ENCODE measurements at places on chromosomes 11 and 22.

DNA sequence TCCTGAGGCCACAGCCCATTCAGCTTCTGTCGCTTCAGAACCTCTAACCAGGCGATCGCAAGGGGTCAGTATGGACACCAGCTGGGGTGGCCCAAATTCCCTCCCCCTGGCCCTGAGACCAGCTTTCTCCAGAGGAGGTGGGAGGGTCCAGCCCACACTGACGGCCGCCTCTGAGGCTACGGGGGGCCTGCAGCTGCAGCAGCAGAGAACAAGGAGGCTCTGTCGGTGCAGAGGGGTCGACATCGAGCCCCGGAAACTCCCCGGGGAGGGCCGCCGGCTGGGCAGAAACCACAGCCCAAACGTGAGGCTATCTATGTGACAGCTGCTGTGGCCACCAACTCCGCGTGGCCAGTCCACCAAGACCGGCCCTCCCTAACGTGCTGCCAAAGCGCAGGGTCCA, 40.8 kb downstream of the ELFN2 start:
- no peak for DNase-seq

DNA sequence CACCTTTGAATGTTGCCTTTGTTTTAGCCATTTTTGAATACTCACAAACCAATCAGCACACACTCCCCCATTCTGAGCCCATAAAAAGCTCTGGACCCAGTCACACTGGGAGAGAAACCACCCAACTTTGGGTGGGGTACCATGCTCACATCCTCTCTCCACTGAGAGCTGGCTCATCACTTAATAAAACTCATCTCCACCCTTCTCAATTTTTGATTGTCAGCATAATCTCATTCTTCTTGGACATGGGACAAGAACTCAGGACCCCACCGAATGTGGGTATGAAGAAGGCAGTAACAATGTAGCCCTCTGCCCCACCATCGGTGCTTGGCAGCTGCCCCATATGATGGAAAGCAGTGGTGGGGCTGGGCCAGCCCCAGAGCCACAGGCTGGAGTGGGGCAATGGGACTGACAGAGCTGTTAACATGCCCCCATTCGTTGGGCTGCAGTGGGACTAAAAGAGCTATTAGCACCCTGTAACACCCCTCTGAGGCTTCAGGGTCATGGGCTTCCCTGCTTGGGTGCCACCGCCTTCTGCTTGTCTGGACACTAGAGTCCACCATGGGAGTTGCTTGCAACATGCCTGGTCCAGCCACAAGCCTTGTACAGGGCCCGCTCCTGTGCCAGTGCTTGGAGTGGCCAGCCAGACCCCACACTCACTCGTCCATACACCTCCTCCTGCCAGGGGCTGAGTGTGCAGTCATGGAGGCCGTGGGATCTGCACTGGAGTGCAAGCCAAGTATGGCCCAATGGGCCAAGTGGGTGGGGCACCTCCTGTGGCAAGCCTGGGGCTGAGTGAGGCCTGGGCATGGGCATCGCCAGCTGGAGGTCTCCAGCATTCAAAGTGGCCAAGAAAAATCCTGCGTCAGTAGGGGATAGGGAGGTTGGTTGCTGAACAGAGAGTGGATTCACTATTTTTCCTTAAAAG, 471.1 kb downstream of the TBC1D22A start:
- no peak for DNase-seq

GRCh38 chr11:2788168-2789071, 88.6 kb upstream of the KCNQ1OT1 start:
- no peak for DNase-seq

GRCh38 chr22:20955548-20955947, 11.5 kb upstream of the AIFM3 start:
- DNase-seq, result no peak

GRCh38 chr22:30420347-30421125, 5.0 kb upstream of the MTFP1 start:
- peak; percentile 64 for DNase-seq

DNA sequence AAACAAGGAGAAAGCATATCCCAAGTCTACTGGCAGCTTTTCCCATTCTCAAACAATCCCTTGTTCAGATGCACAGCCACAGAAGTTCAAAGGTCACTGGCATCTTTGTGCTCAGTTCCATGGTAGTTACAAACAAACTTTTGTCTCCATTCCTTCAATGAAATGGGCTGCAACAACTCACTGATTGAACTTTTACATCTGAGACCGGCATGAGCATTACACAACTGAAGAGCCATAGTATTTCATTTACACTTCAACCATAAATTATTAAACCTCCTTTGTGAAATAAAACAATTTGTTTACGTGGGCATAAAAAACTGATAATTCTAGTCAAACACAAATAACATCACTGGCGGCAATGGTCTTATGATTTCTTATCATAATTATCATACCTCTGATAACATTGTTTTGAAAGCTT, 67.8 kb upstream of the ARHGAP32 start:
- no peak for DNase-seq

GRCh38 chr11:47127213-47127612, 49.5 kb downstream of the ARFGAP2 start:
- no peak for DNase-seq

GRCh38 chr11:47987310-47987709, 7.0 kb downstream of the PTPRJ start:
- DNase-seq, result peak; percentile 74

DNA sequence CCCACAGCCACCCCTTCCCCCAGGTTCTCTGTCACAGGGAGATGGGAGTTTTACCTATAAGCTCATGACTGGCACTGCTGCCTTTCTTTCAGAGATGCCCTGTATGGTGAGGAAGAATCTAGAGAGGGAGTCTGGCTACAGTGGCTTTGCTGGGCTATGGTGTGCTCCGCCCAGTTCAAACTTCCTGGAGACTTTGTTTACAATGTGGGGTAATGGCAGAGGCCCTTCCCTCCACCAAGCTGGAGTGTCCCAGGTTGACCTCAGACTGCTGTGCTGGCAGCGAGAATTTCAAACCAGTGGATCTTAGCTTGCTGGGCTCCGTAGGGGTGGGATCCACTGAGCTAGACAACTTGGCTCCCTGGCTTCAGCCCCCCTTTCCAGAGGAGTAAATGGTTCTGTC, 143.5 kb downstream of the MSANTD4 start:
- DNase-seq, result no peak

DNA sequence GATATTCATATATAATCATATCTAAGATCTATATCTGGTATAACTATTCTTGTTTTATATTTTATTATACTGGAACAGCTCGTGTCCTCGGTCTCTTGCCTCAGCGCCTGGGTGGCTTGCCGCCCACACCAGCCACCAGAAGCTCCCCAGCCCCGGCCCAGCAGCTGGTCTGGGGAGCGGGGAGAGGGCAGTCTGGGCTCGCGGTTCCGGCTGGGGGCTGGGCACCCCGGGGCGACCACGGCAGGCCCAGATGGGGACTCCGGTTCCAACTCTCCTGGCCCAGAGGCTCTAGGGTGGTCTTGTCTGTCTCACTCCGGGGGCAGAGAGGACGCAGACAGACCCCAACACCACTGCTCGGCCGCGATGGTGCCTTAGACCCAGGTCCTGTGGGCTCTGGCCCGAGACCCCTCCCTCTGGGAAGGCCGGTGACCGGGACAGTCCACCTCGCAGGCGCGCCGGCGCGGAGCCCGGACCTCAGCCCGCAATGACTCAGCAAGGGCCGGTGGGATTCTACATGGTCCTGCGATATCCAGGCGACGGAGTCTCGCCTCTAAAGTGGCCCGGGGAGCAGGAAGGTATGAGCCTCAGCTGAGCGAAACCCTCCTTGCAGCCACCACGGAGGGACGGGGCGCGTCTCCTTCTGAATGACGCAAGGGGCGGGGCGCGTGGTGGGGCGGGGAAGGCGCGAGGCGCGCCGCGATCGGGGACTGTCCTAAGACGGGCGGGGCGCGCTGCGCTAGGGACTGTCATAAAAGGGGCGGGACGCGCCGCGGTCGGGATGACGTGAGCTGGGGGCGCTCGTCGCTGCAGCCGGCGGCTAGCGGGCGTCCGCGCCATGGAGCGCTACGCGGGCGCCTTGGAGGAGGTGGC, at the start of gene DGCR6:
DGCR6 (plus strand) TSS at position 781 of the 870 bp plus-strand sequence; CDS start at position 836, 55 bp downstream.
- no peak for DNase-seq

GRCh38 chr22:27810609-27811151, 9.1 kb upstream of the MN1 start:
- DNase-seq, result no peak
